ENCODE measurements at places on chromosomes 16 and 17.

- DNase-seq = no peak
These were observed 7.3 kb downstream of the THRA start for GRCh38 chr17:40069751-40070708.

DNA sequence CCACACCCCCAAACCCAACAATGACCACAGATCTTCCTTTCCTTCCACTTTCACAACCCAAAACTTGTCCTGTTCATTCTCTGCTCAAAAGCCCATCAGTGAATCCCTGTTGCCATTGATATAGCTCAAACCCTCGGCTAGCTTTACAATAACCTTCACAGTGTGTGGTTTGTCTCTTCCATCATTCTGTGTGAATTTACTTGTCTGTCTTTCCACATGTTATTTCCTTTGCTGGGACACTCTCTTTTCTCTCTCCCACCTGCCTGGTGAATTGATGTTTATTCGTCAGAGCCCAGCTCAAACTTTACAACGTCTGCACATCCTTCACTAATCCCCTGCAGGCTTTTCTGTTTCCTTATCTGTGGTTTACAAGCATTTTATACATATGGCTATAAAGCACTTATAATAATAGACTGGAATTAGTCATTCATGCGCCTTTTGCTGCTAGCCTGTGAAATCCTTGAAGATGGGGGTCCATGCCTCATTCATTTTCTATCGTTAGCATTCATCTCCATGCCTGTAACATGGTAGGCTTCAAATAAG is 114.4 kb downstream of the CDH13 start:
- no peak for DNase-seq

GRCh38 chr16:4373909-4374742 is 2.5 kb downstream of the VASN start:
- no peak for DNase-seq

DNA sequence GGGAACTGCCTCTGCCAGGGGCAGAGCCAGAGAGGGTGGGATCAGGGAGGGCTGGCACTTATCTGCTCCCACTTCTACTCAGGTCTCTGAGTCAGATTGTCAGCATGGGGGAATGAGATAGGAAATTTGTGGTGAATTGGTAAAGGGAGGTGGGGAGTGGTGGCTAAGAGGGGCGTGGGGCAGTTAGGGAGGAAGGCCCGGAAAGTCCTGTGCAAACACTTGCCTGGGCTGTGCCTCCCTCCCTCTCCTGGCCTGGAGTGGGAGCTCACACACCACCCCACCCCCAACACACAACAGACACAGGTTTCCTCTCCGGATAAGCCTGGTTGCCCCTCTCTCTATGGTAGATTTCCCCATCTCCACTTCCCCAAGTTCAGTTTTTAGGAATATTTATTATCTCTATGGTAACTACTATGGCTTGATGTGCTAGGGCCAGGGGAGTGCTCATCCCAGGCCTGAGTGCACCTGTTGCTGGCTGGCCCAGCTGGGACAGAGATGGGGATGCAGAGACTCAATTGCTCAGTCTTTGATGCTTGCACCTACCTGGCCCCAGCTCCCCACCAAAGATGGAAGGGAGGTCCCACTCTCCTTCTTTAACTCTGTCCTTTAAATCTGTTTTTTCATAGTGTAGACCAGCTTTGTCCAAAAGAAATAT is 2.7 kb downstream of the SPNS2 start:
- DNase-seq = no peak

DNA sequence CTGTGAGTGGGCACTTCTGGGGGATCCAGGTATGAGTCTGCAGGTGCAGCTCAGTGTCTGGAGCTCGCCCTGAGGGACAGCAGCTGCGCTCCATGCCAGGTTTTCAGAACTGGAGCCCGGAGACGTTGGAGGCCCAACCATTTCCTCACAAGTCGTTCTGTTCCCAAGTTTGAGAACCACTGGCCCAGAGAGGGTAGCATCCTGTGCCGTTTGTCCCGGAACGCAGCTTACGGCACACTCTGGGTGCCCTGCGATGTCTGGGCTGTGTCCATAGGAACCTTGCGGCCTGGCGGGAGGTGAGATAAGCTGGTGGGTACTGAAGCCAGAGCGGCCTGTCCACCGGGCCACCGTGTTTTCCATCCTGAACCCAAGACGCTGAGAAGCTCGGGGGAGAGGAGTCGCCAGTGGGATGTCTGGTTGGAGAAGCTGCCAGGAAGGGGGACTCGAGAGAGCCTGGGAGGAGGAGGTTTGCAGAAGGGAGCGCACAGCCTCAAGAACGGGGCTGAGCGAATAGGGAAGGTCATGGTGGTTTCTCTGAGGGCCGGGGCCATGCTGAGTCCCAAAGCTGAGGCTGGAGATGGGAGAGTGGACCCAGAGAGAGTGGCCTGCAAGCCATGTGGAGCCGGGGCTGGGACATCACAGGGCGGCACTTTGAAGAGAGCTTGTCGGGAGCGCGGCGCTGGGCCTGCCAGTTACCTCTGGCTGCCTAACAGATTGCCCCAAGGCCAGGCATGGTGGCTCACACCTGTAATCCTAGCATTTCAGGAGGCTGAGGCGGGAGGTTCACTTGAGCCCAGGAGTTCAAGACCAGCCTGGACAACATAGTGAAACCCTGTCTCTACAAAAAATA is 211.0 kb upstream of the GSE1 start:
- no peak for DNase-seq

- DNase-seq = no peak
These were observed 135.1 kb downstream of the SKAP1 start for GRCh38 chr17:48294806-48295361.

All from LNCaP clone FGC (cell line).